ENCODE measurements at places on chromosomes 11 and 22. TPM values are rescaled to one million over a fixed set of nuclear protein-coding genes. Genes with fewer than 3 reads are reported as not detected.

The OTOG gene
- total RNA-seq: not detected

The POU2AF3 gene
- total RNA-seq: 0.43 TPM

The FOLH1 gene
- total RNA-seq: 17.1 TPM

The GLB1L2 gene
- 0.61 TPM for total RNA-seq

The PAX6 gene
- not detected for total RNA-seq

The WT1 gene
- total RNA-seq: 0.99 TPM

The DMC1 gene
- total RNA-seq: not detected

The PHETA2 gene
- 0.51 TPM for total RNA-seq

The ESAM gene
- total RNA-seq: 6.2 TPM

The PRAME gene
- total RNA-seq: not detected

The LRRC75B gene
- 16.8 TPM for total RNA-seq

The RGL4 gene
- not detected for total RNA-seq

The SLC5A4 gene
- not detected for total RNA-seq

The CRYBA4 gene
- not detected for total RNA-seq

The ELFN2 gene
- total RNA-seq: 0.15 TPM

The OR51B5 gene
- 0.28 TPM for total RNA-seq

The PTGDR2 gene
- total RNA-seq: 0.07 TPM

The LRRC55 gene
- total RNA-seq: 0.30 TPM

The TMEM151A gene
- 0.29 TPM for total RNA-seq

The DNAJB7 gene
- not detected for total RNA-seq

The LSP1 gene
- total RNA-seq: 4.8 TPM

The HEPN1 gene
- not detected for total RNA-seq

The MMP11 gene
- total RNA-seq: 0.59 TPM

The NLRP14 gene
- total RNA-seq: 0.07 TPM

The CABP4 gene
- total RNA-seq: 1.7 TPM

The TRIM6 gene
- 0.44 TPM for total RNA-seq

The ASRGL1 gene
- 4.5 TPM for total RNA-seq

The FGF3 gene
- not detected for total RNA-seq

The SPI1 gene
- total RNA-seq: 7.5 TPM

The TRIM29 gene
- 1.1 TPM for total RNA-seq

The MS4A2 gene
- not detected for total RNA-seq

The RAB36 gene
- 0.12 TPM for total RNA-seq

The DUSP8 gene
- total RNA-seq: 7.7 TPM

The SYCE3 gene
- not detected for total RNA-seq

The MMP12 gene
- 1.5 TPM for total RNA-seq

The PRDM11 gene
- total RNA-seq: 4.0 TPM

The EFCAB6 gene
- total RNA-seq: 0.29 TPM

The ARVCF gene
- 11.7 TPM for total RNA-seq

The MIAT gene
- total RNA-seq: 0.32 TPM

The CREB3L1 gene
- total RNA-seq: 0.12 TPM

The TTC28 gene
- total RNA-seq: 11.0 TPM

The FADS1 gene
- 18.7 TPM for total RNA-seq

The TNNI2 gene
- total RNA-seq: 1.9 TPM
